ENCODE measurements at places on chromosomes 2 and 18.

DNA sequence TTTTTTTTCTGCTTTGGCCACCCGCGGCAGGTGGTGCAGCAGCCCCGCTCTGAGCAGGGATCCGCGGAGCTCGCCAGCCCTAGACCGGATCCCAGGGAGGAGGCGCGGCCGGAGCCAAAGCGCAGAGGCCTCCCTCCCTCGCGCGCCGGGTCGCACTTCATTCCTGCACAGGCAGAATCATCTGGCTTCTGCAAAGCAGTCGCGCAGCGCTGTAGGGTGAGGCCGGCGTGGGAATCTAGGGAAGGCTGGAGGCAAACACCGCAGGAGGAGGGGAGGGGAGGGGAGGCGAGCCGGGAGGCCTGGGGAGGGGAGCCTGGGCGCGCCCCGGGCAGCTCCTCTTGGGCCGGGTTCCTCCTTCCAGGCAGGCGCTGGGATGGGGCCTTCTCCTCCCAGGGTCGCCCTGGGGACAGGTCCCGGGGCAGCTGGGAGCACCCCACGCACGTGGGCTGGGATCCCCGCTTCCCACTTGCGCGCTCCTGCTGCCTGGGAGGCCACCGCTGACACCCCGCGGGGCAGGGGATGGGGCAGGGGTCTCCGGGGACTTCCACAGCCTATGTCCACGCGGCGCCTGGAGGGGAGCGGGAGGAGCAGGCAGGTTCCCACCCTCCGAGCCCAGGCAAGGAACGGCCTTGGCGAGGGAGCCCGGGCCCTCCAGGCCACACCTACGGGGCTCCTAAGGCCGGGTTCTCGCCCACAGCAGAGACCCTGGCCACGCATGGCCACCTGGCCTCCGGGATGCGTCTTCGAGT is 45.0 kb downstream of the MBP start:
- no peak for DNase-seq

DNA sequence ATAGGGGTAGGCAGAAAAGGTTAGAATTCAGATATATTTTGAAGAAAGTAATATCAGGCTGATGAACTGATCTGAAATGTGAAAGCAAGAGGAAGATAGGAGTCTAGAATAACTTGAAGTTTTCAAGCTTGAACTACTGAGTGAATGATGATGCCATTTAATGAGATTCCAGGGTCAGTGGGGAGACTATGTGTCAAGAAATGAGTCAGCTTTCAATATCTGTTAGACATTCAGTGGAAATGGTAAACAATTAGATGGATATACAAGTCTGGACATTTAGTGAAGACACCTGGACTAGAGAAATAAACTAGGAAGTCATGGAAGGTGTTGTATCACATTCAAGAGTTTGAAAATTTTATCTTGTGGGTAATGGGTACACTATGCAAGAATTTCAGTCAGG is 326.9 kb downstream of the FSIP2 start:
- DNase-seq, result no peak

DNA sequence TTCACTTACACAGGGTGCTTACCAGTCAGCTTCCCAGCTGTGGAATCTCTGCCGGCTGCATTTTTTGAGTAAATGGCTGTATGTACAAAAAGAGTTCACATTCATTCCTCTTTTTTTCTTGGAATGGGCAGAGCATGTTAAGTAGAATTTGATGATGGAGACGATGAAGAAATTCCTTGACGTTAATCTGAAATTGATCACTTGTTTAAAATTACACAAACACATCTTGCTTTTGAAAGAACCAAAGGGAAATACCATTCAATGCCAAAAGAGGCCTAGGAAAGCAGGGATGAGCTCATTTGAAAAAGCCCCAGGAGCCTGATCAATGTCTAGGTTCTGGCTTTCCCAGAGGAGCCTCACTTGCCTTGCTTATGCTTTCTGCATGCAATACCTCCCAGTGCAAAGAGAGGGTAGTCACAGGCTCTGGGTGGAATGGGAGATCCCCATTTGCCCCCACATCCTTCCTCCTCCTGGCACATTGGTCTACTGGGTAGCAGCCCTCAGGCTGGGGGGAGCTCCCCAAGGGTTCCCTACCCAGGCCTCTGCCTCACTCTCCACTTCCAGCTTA is 12.3 kb upstream of the SMAD7 start:
- DNase-seq, result no peak

GRCh38 chr18:74402806-74403433 is 54.2 kb downstream of the DIPK1C start:
- DNase-seq, result no peak

DNA sequence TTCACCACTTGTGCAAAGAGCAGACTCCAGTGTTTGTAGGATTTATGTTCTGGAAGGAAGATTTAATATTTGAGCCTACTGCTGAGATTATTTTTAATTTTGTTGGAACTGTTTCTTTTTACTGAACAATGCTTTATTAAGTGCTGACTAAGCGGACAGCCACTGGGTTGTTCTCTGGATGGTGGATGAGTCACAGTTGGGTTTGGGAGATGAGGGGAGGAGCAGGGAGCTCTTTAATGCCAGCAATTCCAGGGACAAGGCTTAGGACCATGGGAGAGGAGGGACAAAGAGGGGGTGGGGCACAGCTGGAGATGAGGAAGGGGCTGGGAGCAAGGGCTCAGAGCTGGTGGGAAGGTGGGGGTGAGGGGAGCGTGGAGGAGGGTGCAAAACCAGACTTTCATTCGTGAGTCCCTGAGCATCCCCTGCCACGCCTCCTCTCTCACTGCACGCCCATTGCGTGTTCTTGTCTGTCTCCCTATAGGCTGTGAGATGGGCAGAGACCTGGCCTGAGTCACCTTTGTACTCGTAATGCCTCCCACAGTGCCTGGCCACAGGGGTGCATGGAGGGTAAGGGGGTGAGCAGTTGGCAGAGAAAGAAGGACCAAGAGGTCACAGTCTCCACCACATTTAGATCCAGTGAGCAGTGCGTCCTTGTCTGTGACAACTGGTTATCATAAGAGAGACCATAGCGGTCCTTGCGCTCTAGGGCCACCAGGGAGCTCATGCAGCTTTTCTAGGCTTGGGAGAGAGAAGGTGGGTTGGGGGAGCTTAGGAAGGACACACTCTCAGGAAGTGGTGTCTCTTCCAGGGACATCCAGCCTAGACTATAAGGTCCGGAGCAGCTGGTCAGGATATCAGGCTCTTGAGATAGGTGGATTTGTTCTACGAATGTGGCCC is 18.4 kb downstream of the SLC4A3 start:
- DNase-seq, result peak; percentile 71

DNA sequence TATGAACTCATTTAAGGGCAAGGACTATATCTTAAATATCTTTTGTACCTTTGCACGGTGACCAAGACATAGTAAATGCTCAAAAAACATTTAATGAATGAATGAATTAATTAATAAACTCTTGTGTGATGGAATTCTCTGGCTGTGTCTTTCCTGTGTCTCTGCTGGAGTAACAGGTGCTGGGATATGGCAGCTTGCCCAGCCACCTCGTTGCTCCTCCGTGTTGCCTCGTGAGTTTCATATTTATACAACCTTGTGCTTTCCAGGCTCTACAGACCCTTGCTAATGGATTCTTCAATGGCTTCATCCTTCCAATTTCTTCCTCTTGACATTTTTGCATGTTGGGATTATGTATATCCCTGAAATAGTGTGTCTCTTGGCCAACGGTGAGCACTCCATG is 30.4 kb downstream of the CTAGE1 start:
- no peak for DNase-seq

DNA sequence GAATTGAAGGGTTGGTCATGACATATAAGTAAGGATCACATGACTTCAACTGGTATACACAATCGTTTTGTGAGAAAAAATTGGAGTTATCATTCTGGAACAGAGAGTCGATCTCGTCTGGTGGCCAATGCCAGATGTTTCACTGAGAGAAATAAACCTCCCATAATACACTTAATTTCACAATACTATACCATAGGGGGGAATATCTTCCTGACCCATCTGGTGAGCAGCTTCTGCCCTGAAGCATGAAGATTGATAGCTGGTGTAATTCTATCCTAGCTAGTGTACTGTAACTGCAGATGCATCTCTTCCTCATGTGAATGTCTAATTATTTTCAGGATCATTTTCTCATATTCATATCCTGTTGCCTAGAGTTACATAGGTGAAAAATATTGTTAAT is 15.7 kb upstream of the CDH7 start:
- DNase-seq, result no peak

GRCh38 chr2:165425556-165425955 is 43.9 kb upstream of the CSRNP3 start:
- no peak for DNase-seq

GRCh38 chr2:42860319-42861094 is 68.1 kb upstream of the HAAO start:
- DNase-seq, result no peak

DNA sequence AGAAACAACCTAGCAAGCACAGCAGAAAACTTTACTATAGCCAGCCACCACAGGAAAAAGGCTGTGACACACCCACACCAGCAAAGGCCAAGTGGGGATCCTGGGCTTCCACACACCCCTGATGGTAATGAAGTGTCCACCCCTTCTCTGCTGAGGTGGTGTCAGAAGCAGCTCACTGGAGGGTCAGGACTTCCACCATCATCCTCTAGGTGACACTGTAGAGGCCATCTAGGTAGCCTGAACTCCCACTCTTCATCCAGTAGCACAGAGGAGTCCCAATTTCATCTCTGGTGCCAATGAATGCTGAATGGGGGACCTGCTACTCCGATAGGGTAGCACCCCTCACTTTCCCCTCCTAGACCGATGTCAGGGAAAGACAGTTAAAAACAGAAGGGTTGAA is 1544.4 kb downstream of the LRP1B start:
- DNase-seq, result peak; percentile 14

DNA sequence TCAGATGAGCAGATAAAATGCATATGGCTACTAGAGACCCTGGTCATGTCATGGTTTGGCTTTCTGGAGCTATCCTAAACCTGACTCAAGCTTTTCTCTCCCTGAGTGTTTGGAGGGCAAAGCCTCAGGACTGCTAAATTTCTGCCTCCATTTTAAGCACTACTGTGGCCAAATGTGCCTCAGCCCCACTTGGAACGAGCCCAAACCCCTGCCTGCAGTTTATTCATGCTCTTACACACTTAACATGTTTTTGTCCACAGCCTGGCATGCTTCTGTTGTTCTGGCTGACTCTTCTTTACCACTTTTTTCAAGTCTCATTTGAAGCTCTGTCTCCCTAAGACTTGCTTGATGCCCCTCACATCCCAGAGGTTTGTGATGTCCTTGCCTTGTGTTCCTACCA is 24.7 kb downstream of the MGAT5 start:
- DNase-seq, result no peak

DNA sequence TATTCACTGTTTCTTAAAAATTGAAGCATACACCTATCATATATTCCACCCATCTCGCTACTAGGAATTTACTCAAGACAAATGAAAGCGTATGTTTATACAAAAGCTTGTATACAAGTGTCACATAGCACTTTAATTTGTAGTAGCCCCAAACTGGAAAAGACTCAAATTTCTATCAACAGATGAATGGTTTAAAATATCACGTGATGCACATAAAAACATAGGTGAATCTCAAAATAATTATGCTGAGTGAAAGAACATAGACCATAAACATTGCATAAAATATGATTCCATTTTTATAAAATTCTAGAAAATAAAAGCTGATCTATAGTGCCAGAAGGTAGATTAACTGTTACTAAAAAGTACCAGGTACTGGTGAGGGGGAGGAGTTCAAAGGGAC is 392.9 kb upstream of the LRATD1 start:
- no peak for DNase-seq

DNA sequence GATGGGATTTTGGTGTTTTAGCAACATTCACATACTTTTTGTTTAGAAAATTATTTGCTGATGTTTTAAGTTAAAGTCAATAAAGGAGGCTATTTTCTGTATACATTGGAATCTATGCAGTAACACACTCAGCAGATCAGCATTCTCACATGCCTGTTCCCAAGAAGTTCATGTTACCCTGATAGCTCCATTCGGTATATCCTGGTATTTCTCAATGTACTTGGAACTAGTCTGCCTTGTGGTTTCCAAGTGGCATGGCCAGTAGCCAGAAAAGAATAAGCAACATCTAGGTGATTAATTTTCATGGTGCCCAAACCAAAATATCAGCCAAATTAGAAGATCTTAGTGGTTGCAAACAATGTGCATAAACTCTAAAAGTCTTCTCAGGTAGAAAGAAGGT is 5.2 kb upstream of the NCAPH start:
- no peak for DNase-seq

DNA sequence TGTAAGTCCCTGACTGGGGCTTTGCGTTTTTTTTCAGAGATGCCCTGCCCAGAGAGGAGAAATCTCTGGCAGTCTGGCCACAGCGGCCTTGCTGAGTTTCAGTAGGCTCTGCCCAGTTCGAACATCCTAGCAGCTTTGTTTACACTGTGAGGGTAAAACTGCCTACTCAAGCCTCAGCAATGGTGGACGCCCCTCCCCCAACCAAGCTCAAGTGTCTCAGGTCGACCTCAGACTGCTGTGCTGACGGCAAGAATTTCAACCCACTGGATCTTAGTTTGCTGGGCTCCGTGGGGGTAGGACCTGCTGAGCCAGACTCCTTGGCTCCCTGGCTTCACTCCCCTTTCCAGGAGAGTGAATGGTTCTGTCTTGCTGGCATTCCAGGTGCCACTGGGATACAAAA is 31.7 kb downstream of the L3MBTL4 start:
- no peak for DNase-seq

GRCh38 chr18:55484773-55485172 is 103.2 kb downstream of the TCF4 start:
- no peak for DNase-seq

DNA sequence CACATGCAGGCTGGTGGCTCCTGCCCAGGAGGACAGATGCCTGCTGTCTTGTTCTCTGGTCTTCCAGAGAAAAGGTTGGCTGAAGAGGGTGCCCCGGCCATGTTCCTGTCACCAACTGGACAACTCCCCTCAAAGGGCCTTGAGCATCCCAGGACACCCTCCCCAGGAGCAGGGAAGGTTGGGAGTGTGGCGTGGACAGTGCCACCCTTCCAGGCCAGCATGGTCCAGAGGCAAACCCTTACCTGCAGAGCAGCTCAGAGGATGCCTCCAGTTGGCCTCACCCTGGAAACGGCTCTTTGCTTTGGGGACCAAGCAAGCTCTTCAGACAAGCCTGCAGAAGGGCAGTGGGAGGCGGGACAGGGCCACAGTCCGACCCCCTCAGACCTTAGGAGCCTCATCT is 4.9 kb upstream of the GPC1 start:
- no peak for DNase-seq

DNA sequence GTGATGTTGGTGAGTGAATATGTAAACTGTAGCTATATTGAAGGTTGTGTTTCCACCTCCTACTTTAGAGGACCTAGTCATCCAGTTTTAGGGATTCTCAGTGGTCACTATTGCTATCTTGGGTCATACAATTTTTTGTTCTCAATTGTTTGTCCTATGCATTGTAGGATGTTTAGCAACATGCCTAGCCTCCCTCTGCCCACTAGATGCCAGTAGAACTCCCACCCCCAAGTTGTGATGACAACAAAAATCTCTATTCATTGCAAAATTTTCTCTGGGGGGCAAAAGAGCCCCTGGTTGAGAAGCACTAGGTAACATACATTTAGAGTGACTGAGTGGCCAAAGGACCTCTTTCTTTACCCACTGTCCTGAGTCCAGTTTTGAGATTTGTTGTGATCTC is 87.3 kb downstream of the LRRTM4 start:
- DNase-seq, result no peak

GRCh38 chr18:55794288-55795052 is 206.5 kb upstream of the TCF4 start:
- no peak for DNase-seq

- DNase-seq, result no peak
These were observed 140.4 kb upstream of the RNF152 start for GRCh38 chr18:62033207-62033606.
